ENCODE measurements at places on chromosomes 6 and 20. TPM values are rescaled to one million over a fixed set of nuclear protein-coding genes. Genes with fewer than 3 reads are reported as not detected.

DNA sequence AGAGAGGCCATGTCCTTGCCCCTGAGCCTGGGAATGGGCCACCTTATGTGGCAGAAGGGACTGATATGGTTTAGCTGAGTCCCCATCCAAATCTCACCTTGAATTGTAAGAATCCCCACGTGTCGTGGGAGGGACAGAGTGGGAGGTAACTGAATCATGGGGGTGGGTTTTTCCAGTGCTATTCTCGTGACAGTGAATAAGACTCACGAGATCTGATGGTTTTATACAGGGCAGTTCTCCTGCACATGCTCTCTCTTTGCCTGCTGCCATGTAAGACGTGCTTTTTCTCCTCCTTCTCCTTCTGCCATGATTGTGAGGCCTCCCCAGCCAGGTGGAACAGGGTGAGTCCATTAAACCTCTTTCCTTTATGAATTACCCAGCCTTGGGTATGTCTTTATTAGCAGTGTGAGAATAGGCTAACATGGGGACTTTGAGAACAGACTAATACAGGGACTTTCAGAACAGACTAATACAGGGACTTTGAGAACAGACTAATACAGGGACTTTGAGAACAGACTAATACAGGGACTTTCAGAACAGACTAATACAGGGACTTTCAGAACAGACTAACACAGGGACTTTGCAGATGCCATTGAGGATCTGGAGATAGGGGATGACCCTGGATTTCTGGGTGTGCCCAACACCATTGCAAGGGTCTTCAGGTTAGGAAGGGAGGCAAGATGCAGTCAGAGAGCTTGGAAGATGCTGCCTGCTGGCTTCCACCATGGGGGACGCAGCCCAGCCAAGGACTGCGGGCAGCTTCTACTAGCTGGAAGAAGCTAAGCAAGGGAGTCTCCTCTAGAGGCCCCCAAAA, 86.9 kb downstream of the RAMACL start:
- no peak for DNase-seq

DNA sequence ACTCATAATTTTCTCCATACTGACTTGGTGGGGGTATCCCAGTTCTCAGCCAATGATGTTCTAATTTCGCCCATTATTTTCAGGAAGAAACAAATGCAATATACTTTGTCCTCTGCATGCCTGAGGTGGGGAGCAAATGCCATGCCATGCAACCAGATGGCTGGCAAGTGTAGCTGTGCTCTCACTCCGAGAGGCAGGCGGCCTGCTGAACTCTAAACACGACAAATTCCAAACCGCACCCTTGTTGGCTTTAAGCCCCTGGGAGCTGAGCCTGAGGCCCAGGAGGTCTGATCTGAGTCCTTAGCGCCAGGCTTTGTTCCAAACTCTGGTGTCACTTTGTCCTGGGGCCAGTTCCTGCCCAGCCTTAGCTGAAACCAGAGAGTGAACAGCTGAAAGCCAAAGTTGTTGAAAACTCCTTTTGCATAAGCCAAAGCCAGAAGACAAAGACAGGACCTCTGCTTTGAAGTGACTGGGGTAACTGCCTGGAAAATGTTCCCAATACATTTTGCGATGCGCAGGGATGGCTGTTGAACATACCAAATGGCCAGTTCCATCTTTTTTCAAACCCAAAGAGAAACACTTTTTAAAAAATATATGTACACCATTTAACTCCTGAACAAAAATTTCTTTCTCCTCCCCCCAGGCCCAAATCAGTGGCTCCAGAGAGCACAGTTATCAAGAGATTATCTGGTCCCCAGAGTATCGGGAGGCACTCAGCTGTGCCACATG, 46.2 kb downstream of the TTI1 start:
- peak; percentile 6 for DNase-seq

The SNPH gene
- polyA plus RNA-seq = 1.5 TPM

DNA sequence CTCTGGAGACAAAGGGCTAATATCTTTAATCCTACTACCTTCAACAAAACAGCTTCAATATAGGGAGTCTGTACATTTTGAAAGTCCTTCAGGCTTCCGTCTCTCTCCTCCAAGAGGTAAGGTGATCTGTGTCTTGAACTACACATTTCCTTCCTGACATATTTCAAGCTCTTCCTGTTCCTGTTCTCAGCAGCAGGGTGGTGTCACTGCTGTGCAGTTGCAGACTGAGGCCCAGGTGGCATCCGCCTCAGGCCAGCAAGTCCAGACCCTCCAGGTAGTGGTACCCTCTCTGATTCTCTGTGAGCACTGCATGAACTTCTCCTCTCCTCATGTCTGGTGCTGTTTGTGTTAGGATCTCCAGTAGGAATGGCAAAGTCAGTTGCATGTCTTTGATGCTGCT, 7.8 kb downstream of the NFYA start:
- DNase-seq = no peak

DNA sequence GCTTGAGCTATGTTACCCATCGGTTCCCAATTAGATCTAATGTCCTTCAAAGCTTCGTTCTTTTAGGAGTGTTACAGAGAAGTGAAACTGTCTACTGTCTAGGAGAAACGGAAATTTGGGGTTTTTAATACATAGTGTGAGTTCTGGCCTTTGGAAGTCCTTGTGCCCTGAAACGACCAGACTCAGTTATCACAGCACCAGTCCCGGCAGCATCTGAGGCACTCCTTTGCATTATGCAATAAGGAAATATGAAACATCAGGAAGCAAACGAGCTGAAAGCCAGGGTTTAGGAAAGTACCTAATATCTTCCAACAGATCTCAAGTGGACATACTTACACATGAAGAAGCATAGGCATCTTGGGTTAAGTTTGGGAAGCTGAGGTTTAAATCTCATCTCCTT, 61.8 kb upstream of the ADGRF1 start:
- no peak for DNase-seq

GRCh38 chr6:159217595-159218275, 48.5 kb downstream of the FNDC1 start:
- peak; percentile 3 for DNase-seq

The TXLNB gene
- polyA plus RNA-seq = 0.88 TPM

- DNase-seq = peak; percentile 13
Measured at GRCh38 chr6:34514593-34515472, 41.3 kb downstream of the SPDEF start.

DNA sequence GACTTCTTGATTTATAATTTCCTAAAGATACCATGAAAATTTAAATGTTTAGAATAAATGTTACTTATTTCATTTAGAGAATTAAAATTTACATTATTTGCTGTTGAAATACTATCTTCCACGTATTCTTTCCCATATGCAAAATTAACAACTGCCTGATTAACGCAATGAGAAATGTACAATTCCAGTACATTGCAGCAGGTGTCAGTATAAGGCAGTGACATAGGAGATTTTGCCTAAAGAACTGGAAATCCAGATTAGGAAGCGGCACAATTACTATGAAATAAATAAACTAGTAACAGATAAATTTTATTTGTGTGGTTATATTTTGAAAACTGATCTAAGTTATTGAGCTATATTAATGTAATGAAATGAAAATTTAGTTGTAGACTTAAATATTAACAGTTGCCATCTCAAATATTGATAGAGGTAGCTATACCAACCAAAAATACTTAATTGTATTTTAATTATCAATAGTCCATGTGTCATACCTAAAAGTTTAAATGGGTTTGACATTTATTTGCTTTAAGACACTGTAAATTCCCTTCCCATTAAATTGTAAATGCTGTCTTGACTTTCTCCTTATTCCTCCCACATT, 300.2 kb downstream of the UTRN start:
- DNase-seq = no peak

GRCh38 chr20:32970115-32970972, 33.9 kb downstream of the SUN5 start:
- no peak for DNase-seq

The RGS17 gene
- 8.9 TPM for polyA plus RNA-seq

The L3MBTL1 gene
- polyA plus RNA-seq = 3.3 TPM

GRCh38 chr6:141484711-141485110, 648.0 kb upstream of the GJE1 start:
- DNase-seq = no peak

DNA sequence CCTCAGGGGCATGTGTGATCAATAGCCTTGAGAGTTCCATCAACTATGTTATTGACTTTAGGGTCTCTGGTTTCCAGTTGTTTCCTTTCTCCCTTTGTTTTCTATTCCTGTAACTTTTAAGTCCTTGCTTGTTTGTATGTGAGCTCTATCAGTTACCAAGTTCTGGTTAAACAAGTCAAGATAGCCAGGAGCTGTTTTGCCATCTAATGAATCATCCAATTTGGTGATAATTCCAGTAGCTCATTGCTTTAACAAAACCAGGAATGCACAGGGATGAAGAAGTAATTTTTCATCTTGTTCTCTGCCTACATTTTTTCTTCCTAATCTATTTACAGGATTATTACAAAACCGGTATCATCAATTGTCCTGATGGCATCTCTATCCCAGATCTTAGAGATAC, 36.5 kb downstream of the KCTD20 start:
- DNase-seq = no peak

DNA sequence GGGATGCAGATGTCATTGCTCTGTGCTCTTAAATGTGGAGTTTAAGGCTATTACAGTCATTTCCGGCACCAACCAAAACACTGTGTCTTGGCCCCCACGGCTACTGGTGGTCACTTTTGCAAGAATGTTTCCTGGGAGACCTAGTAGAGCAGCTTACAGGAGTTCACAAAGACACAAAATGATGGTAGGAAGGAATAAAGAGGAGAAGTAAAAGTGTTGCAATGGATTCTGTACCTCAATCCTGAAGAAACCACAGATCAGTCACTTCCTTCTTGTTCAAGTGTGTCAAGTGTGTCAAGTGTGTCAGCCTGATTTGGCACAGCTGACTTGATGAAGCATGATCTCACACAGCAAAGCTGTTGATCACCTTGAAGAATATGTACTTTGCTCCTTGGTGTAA, 344.0 kb downstream of the PLCB1 start:
- DNase-seq = no peak

DNA sequence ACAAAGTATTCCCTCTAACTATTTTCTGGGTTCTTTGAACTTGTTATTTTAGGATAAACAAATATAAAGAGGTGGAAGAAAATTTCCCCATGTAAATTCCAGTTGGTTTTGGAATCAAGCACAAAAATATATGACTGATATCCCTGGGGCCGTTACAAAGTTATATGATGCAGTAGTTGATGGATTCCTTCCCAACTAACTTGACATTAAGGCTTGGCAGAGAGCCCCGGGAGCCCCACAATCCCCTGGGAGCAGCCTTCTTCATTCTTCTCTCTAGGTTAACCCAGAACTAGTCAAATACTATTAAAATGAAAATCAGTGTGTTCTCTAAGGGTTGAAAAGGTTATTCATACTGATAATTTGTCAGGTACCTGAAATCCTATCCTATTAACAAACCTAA, 508.9 kb upstream of the SOX4 start:
- no peak for DNase-seq

- DNase-seq = no peak
Measured at GRCh38 chr6:53771785-53772624, 22.8 kb upstream of the LRRC1 start.

GRCh38 chr6:133467982-133468380, 226.8 kb downstream of the EYA4 start:
- no peak for DNase-seq

The TRIM31 gene
- not detected for polyA plus RNA-seq

- DNase-seq = no peak
Measured at GRCh38 chr20:54587408-54587807, 112.0 kb downstream of the DOK5 start.

DNA sequence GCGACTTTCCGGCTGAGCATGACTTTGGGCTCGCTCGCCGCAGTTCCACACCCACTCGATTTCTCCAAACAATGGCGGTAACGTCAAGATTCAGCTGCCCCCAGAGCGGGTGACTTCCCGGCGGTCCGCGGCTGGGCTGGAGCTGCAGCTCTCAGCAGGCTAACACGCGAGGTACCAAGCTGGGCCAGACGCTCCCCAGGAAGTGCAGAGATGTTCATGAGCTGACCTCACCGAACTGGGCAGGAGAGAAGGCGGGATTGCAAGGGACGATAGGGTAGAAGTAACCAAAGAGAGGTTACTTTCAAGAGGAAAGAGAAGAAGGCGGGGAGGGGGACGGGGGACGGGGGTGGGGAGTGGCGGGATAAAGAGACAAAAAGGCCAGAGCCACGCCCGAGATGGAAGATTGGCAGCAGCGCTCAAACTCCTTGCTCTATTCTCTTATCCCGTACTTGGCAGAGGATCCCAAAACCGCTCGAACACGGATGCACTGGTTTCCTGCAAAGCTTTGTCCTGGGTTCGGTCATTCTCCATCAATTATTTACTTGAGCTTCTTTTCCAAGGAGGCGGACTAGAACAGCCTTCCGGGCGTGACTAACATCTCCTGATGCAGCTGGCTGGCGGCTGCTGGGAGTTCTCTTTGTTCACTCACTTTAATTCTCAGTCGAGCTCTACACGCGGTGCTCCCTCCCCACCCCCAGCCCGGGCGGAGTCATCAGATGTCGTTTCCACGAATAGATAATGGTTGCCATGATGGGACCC, at the start of gene MTCL3:
Gene MTCL3, minus strand, starts transcription at position 626 of the 759 bp plus-strand sequence.
- no peak for DNase-seq

The SLC12A5 gene
- 0.55 TPM for polyA plus RNA-seq

- peak; percentile 48 for DNase-seq
Measured at GRCh38 chr6:111997078-111997852, 56.6 kb upstream of the CCN6 start.

DNA sequence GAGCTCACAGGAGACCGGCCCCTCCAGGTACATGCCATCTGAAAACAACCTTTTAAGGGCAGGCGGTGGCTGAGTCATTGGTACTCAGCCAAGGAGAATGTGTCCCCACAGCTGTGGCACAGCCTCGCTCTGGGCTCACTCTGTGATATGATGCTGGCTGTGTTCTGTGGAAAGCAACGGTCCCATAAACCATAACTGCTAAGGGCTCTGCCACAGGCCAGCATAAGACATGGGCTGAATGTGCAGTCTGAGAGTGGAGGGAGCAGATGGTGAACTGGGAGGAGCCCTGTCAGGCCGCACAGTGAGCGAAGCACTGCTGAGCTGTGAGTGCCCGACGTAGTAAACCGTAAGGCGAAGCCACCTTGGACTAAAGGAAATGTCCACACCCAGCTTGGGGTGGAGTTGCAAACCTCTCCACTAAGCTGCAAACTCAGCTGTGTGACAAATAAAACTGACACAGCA, 375.8 kb downstream of the THBS2 start:
- DNase-seq = no peak

The NRSN1 gene
- not detected for polyA plus RNA-seq

DNA sequence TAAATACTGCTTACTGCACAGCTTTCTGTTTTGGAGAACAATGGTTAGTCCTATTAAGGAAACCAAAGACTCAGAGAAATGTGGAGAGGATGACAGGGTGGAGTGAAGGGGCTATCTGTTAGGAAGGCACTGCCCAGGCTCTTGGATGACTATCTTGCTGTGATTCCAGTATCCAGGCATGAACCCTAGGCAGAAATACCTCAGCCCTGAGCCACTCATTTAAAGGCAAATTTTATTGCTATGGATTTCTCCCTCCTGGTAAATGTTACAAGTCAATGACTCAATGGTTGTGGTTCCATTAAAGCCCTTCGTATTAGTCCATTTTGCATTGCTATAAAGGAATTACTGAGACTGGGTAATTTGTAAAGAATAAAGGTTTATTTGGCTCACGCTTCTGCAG, 25.9 kb downstream of the ADGRF4 start:
- DNase-seq = no peak

DNA sequence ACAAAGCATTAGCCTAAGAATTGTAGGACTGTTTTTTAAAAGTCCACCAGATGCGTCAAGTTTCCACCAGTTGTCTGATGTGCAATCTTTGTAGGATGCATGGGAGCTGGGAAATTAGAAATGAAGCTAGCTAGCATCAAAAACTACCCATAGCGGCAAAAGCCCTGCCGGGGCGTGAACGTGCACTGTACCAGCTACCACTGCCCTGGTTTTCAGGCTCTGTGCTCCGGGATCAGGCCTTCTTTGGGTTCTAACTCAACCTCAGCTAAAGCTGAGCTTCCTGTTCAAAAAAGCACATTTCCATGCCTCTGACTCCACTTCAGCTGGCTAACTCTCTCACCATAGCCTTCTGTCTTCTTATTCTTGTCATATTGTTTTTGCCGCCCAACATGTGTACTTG, 26.9 kb upstream of the FUCA2 start:
- no peak for DNase-seq
